Omental fat pad (tissue), 4 donors: ENCODE measurements at places on chromosomes 12 and 14. TPM values are rescaled to one million over a fixed set of nuclear protein-coding genes. Genes with fewer than 3 reads are reported as not detected.

The CDKL1 gene
- 35.3 TPM for total RNA-seq

The CSRP2 gene
- 20.0 TPM for total RNA-seq

The TEX52 gene
- total RNA-seq, result not detected

The INSM2 gene
- not detected for total RNA-seq

The DCN gene
- 753 TPM for total RNA-seq
